ENCODE measurements at places on chromosomes 7 and 10. TPM values are rescaled to one million over a fixed set of nuclear protein-coding genes. Genes with fewer than 3 reads are reported as not detected.

The HSPB1 gene
- total RNA-seq = 1,006 TPM

DNA sequence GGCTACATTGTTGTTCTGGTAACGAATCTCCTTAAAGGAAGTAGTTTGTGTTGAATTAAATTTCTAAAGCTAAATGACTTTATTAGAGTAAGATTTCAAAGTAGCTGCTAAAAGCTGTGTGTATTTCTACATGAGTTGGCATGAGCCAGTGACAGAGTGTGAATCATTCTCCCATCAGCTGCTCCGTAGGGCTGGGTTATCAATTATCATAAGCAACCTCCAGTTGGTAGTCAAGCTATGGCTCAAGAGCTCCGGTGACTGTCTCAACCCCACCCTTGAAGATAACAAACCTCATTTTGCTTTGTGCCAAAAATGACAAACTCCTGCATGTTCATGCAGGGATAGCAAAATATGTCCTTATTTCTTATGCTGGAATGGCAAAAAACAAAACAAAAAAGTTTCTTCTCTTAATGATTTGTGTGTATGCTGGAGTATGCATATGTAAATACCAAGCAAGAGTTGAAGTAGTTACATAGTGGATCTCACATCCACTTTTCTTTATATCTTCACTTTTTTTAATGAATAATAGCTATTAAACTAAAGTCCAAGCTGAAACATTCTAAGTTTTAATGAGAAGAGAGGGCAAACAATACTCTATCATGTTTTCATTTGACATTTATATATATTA, 249.4 kb downstream of the CACNA2D1 start:
- no peak for DNase-seq

DNA sequence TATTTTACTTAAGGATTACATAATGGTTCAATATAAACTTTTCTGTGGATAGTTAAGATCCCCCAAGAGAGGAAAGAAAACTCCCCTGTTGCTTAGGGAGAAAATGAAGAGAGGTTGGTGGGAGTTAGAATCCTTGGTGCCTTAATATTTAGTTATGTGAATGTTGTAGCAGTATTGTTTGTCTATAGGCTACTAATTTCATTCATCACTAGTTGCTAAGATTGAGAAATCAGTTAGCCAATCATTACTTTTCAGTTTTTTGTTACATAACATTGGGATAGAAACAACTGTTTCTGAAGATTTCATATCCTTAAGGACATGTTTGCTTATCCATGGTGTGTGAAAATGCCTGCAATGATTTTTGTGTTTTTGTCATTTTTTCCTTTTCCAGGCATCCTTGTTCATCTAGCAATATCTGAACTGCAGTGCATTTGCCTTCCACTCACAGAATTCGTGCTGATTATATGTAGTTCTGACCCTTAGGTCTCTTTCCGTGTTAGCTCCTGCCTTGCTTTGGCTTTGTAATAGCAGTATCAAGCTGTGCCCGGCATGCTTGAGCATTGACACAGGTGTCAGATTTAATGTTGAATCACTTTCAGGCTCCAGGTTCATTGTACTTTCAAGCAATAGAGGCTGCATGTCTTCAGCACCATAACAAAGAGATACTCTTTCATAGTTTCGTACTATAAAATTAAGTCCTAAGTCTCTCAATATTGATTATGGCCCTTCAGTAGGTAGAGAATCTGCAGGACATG, 85.0 kb downstream of the PODXL start:
- DNase-seq = no peak

DNA sequence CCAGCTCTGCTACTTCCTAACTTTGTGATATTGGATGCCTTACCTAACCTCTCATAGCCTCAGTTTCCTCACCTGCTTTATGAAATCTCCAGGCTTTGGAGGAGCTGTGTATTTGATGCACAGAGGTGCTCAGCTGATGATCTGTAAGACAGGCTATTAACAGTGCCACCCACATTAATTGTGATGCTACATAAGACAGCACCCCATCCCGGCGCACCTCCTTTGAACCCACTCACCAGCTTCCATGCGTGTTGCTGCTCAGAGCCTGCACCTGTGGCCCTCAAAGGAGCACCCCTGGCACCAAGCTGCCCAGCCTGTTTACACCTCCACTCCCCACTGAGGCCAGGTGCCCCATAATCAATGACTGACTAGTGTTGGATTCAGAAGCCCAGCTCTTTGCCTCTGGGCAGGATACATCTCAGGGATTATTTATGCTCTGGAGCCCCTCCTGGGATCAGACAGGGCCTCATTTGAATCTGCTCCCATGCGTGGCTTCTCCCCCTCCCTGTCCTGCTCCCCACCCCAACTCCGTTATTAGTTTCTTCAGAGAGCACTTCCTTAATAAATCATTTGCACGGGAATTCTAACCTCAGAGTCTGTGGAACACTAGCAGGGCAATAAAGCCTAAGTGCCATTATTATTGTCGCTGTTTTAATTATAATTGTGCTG, 87.7 kb downstream of the GFRA1 start:
- DNase-seq = no peak

- DNase-seq = no peak
Observed at GRCh38 chr7:45568536-45569289, 5.5 kb upstream of the ADCY1 start.

DNA sequence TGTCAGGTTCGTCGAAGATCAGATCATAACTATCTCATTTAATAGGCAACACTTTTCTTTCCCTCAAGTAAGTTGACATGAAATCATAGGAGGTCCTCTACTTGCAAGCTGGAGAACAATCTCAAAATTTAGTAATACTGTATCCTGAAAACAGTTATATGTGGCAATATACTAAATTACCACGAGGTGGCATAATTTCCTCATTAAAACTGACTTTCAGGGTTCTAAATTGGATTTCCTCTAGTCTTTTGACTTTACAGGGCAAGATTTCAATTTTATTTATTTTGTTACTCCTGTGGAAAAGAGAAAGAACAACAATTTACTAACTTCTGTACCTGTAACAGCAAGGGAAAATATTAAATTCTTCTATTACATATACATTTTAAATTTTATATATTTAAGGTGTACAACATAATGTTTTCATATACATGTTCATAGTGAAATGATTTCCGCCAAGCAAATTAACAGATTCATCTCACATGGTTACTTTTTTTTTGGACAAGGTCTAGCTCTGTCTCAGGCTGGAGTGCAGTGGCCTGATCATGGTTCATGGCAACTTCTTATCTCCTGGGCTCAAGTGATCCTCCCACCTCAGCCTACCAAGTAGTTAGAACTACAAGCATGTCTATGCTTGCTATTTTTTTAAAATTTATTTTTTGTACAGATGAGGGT, 53.4 kb upstream of the CYP2C18 start:
- DNase-seq = no peak

DNA sequence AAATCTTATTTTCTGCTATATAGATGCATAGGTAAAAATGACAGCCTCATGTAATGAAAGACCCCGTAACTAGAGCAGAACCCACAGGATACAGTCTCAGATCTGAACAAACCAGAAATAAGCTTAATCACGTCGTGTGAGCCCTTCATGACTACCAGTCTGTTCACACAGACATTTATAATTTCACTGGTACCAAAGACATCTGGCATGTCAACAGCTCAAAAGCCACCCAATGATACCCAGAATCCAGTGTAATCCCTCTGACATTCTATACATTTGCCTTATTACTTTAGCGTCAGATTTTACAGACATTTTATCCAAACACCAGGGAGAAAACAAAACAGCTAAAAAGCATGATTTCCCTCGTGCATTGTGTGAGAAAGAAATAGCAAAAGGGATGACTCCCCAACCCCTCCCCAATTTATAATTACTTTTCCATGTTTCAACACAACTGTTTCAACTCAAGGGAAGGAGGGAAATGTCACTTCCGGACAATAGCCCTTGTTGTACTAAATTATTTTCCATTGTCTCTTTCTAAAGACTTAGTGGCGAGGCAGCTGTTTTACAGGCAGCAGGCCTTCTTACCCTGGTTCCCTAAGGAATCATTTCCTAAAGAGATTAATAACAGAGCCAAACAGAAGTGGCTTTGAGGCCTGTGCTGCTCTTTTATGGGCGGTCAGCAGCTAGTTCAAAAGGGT, 33.2 kb downstream of the DOCK4 start:
- no peak for DNase-seq

- no peak for DNase-seq
Observed at GRCh38 chr7:66604198-66604597, 24.5 kb upstream of the KCTD7 start.

DNA sequence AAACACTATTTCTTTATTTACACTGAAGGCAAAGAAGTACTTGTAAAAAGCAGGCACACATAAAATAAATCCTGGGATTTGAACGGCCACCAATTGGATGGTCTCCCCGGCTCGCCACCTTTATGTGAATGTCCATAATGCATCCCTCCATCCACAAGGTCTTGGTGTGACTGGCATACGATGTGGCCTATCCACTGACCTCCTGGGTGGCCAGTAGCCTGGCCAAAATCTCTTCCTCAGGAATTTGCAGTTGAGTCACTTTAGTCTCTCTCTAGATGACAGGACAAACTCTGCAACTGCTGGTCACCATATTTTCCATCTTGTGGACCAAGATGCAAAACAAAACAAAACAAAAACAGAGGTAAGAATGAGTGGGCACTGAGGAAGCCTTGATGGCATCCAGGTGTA, 39.1 kb downstream of the CDK1 start:
- DNase-seq = no peak

GRCh38 chr7:149680331-149681025, 92.9 kb downstream of the ZNF467 start:
- no peak for DNase-seq

GRCh38 chr7:148963583-148964482, 64.5 kb downstream of the PDIA4 start:
- no peak for DNase-seq

DNA sequence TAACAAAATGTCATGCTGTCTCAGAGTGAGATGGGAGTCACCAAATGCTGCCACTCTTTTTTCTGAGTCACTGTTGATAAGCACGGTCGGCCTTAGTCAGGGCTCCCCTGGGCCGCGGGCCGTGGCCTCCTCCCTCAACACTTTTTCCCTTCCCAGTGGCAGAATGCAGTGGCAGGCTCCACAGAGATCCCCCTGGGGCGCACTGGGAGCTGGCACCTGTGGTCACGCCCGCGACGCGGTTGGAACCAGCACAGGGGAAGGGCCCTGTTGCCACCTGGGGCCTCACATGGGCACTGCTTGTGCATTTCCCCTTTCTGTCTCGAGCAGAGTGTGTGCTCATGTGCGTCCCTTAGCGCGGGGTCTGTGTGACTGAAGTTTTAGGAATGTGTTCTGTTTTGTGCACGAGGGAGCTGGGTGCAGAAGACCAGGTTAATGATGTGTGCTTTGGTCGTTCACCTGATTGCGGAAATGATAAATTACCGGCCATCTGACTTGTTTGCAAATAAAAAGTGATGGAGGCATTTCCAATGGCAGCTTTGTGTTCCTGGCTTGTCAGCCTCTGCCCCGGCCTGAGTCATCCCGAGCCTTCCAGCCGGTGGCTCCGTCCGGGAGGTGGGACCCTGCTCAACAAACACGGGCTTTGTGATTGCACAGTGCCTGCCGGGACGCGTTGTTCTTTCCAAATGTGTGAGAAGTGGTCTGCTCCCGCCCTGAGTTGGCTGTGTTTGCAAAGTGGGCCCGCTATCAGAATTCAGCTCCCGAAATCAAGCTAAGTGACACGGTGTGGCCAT, 100.7 kb downstream of the NKX6-2 start:
- DNase-seq = peak; percentile 93

Measured in right atrium auricular region (tissue), 2 donors.